ENCODE measurements at places on chromosomes 11 and 22.
A peak's percentile ranks its signal among the peaks of the same experiment; 100 is the strongest.

GRCh38 chr22:42294034-42294985 is 23.9 kb upstream of the TCF20 start:
- no peak for DNase-seq

DNA sequence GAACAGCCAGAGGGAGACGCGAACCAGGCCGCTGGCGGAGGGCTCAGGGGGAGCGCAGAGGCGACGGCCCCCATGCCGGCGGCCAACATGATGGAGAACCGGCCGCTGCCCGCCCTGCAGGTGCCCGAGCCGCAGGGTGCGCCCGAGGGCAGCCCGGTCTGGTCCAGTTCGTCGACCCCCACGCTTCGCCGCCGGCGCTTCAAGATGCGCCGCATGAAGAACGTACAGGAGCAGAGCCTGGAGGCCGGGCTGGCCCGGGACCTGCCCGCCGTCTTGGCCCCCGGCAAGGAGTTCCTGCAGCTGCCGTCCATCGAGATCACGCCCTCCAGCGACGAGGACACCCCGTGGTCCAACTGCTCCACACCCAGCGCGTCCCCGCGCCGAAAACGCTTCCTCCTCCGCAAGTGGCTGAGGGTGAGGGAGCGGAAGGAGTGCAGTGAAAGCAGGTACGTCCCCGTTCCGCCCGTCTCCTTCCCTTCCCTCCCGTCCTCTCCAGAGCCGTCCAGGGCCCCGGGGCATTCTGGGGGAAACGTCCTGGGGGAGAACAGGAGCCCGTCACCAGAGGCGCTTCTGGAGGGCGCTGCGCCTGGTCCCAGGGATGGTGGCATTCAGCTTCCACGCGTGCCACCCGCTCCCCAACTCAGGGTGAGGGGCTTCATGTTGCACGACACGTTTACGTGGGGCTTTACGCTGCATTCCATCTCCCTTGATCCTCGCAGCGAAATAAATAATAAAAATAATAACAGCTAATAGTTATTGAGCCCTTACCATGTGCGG is 840 bp downstream of the GRAMD1B start:
- no peak for DNase-seq

DNA sequence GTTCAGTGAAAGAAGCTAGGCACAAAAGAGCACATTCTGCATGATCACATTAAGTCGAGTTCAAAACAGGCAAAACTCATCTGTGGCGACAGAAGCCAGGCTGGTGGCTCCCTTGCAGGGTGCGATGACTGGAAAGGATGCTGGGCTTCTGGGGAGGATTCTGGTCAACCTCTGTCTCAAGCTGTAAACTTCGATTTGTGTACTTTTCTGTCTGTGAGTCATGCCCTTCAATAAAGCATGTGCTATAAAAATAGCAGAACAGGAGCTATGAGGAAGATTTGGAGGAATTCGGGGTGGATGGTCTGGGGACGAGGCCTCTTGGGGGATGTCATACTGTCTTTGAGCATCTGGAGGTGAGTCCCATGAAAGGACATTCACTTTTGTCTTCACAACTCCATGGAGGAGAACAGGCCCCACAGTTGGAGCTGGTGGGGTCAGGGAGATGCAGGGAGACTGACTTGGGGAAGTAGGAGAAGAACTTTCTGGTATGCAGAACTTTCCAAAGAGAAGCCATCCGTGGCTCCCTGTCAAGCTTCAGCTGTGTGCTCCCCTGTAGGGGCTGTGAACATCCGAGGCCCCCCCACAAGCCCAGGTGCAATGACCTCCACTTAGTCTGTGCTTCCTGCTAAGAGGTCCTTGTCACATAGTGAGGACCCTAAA is 77.8 kb upstream of the LINC01488 start:
- DNase-seq = no peak

- no peak for DNase-seq
Observed at GRCh38 chr11:96275801-96276594, 67.0 kb downstream of the MAML2 start.

- no peak for DNase-seq
Observed at GRCh38 chr22:50625568-50626313, 2.2 kb downstream of the ARSA start.

- peak; percentile 42 for DNase-seq
Observed at GRCh38 chr11:75338516-75339208, 12.8 kb downstream of the ARRB1 start.

GRCh38 chr11:12066799-12067508 is 43.4 kb upstream of the MICAL2 start:
- DNase-seq = no peak

Data from hematopoietic multipotent progenitor cell treated with erythropoietin and hydrocortisone succinate and interleukin-3 and kit ligand, for 17 days (in vitro differentiated cells).